Foreskin keratinocyte (primary cell): ENCODE measurements at places on chromosomes 3 and 15.
A peak's percentile ranks its signal among the peaks of the same experiment; 100 is the strongest.

DNA sequence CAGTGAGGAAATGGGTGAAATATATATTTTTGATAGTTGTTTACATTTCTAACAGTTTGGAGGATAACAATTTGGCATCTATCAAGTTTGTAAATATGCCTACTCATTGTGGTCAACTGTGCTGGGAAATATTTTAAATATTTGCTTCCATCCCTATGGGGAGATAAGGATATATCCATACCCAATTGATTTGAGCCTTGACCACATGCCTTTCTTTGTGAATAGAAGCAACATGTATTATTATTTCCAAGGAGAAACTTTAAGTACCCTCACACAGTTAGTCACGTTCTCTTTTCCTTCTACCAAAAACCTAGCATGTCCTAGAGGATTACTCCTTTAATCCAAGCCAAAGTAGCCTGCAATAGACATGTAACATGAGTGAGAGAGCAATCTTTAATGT, 245.4 kb upstream of the CBLB start:
- no peak for DNase-seq

- no peak for DNase-seq
Observed at GRCh38 chr15:90884719-90885431, 571 bp downstream of the FES start.

GRCh38 chr3:142601713-142602112, 5.5 kb downstream of the PLS1 start:
- DNase-seq, result no peak

DNA sequence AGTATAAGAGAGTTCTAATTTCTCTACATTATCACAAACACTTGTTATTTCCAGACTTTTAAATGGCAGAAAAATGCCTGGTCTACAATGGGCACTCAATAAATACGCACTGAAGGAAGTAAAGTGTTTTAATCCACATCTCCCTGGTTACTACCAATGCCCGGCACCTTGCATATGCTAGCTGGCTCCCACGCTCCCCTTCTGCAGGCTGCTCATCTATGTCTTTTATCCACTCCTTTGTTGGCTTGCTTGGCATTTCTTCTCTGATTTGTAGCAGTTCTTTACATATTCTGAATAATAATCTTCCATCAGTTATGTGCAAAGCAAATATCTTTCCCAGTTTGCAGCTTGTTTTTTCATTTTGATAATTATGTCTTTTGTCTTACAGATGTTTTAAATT, 74.6 kb upstream of the PRR23E start:
- DNase-seq, result no peak

- no peak for DNase-seq
Observed at GRCh38 chr3:8891303-8891702, 72.0 kb downstream of the RAD18 start.

DNA sequence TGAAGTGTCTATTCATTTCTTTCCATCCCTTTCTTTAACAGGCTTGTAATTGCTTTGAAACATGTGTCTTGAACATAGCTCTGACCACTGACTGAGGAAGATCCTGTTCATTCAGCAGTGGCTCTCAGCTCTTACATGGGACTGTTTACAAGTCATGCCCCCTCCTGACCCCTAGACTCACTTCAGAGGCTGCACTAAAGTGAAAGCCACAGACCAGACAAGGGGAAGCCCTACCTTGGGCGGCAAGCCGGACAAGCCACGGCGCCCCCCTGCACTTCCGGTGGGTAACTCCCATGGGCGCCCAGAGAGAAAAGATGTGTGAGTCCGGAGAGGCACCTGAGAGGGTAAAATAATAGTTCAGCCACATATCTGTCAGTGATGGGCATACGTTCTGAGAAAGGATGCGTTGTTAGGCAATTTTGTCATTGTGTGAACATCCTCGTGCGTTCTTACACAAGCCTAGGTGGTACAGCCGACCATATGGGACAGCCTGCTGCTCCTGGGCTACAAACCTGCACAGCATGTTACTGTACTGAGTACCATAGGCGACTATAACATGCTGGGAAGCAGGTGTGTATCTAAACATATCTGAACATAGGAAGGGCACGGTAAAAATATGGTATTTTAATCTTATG, 116.2 kb downstream of the CHSY1 start:
- no peak for DNase-seq

- no peak for DNase-seq
Observed at GRCh38 chr15:44147636-44148035, 47.4 kb downstream of the FRMD5 start.

GRCh38 chr3:171892457-171892856, 49.3 kb downstream of the TMEM212 start:
- no peak for DNase-seq

DNA sequence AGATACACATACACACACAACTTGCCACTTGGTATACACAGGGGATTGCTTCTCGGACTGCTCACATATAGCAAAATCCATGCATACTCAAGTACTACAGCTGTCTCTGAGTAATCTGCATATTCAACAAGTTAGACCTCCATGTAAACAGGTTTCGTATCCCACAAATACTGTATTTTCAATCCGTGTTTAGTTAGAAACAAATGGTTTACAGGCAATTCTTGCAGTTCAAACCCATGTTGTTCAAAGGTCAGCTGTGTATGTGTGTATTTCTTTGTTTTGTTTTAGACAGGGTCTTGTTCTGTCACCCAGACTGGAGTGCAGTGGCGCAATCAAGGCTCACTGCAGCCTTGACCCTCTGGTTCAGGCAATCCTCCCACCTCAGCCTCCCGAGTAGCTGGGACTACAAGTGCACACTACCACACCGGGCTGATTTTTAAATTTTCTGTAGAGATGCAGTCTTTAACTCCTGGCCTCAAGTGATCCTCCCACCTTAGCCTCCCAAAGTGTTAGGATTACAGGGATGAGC, 248.8 kb downstream of the PCCB start:
- DNase-seq, result no peak

GRCh38 chr3:48413086-48413485, 16.8 kb downstream of the PLXNB1 start:
- no peak for DNase-seq

DNA sequence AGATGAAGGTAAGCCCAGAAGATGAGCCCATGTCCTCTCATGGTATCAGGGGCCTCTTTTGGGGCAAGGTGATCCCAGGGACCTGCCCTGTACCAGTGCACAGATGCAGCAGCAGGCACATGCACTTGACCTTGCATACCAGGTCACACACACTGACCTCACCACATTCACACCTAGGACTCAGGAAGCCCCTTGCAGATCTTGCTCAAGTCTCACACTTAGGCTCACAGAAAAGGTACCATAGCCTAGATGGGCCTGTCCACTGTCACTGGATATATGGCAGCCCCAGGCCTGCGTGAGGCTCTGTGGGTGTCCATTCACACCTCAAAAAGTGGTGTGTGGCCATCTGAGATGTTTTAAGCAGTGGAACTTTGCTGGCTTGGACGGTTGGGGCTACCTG, 58.7 kb downstream of the CACNA2D2 start:
- DNase-seq, result no peak

- DNase-seq, result peak; percentile 89
Observed at GRCh38 chr3:106683953-106684620, 693.2 kb upstream of the CCDC54 start.

- DNase-seq, result no peak
Observed at GRCh38 chr3:140972833-140973232, 31.2 kb downstream of the SLC25A36 start.

DNA sequence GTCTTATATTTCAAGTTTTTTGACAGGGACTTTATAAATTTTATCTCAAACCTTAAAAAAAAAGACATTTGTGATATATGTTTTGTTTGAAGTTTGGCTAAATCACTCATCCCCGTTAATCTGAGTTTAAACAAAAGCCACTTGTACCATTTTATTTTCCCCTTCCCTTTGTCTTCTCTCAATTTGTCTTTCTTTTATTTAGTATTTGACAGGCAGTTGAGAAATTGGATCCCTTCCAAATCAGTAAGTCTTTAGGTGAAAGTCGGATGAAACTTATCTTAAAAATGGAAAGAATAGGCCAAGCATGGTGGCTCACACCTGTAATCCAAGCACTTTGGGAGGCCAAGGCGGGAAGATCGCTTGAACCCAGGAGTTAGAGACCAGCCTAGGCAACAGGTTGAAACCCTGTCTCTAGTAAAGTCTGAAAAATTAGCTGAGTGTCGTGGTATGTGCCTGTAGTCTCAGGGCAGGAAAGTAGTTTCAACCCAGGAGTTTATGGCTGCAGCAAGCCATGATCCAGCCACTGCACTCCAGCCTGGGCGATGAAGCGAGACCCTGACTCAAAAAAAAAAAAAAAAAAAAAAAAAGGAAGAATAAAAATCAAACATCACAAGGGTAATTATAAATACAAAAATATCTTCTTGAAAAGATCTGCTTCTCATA, 394.6 kb upstream of the TPM1 start:
- DNase-seq, result no peak

- DNase-seq, result no peak
Observed at GRCh38 chr3:188133219-188133618, 20.7 kb upstream of the LPP start.

DNA sequence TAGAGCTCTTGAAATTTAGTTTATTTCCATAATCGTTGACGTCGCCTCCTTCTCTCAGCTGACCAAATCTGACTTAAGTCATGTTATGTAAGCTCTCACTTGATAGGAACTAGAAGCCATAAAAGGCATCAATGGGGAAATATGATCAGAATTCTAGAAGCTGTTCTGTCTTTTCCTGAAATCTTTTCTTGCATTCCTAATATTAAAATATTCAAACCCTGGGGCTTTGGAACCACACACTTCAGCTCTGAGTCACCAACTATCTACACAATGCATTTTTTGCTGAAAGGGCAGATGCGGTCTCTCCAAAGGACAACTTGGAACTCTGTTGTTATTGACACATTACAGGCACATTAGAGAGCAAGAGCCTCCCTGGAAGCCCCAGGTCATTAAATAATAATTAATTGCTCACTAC, 91.3 kb downstream of the LARS2 start:
- DNase-seq, result peak; percentile 89

DNA sequence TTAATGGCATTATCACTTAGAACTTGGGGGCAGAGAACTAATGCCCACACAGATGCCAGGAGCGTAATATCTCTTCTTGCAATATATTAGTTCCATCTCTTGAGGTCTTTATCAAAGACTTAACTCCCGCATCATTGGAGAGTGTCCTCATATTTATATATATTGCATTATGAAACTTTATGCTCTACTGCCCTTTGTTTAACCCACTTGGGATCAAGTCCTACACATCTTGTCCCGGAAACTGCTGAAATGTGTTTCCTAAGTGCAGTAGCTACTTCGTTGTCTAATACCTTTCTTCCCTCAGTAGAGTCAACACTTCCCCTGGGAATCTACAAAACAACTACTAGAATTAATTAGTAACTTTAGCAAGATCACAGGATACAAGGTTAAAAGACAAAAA, 1029.2 kb downstream of the OTOL1 start:
- DNase-seq, result no peak

- peak; percentile 70 for DNase-seq
Observed at GRCh38 chr15:99708563-99708962, 24.7 kb downstream of the LYSMD4 start.

GRCh38 chr3:119468041-119468440, 722 bp upstream of the POGLUT1 start:
- DNase-seq, result no peak

GRCh38 chr15:77901921-77902750, 175.4 kb downstream of the TBC1D2B start:
- DNase-seq, result no peak

DNA sequence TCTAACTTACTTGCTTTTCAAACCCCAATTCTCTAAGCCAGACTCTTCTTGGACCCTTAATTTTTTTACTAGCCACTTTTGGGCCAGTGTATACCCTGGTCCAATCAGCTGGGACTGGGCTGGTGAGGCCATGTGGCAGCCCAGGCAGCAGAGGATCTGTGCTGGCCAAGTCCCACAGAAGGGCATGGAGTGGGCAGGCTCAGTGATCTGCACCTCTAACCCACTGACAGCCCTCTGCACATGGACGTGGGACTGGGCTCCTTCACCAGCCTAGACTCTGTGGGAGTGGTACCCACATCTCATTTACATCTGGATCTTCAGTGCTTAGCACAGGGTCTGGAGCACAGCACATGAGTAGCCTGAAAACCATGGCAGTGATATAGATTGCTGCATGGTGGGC, 56.1 kb upstream of the PRR23C start:
- no peak for DNase-seq

DNA sequence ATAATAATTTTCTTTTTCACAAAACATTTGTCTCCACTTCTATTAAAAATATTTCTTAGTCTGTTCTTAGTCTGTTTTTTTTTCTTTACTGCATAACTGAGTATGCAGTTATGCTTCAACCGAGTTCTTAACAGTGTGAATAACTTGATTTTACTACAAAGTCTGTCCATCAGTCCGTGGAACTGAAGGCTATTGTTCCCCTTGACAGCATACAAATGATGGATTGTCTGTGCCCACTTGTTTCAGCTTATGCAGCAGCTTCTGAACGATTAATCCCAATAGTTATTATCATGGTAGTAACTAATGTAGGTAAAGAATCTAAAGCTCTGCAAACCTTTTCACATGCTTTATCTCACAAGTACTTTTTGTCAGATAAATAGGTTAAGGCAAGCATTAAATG, 150.7 kb downstream of the SSR3 start:
- no peak for DNase-seq

DNA sequence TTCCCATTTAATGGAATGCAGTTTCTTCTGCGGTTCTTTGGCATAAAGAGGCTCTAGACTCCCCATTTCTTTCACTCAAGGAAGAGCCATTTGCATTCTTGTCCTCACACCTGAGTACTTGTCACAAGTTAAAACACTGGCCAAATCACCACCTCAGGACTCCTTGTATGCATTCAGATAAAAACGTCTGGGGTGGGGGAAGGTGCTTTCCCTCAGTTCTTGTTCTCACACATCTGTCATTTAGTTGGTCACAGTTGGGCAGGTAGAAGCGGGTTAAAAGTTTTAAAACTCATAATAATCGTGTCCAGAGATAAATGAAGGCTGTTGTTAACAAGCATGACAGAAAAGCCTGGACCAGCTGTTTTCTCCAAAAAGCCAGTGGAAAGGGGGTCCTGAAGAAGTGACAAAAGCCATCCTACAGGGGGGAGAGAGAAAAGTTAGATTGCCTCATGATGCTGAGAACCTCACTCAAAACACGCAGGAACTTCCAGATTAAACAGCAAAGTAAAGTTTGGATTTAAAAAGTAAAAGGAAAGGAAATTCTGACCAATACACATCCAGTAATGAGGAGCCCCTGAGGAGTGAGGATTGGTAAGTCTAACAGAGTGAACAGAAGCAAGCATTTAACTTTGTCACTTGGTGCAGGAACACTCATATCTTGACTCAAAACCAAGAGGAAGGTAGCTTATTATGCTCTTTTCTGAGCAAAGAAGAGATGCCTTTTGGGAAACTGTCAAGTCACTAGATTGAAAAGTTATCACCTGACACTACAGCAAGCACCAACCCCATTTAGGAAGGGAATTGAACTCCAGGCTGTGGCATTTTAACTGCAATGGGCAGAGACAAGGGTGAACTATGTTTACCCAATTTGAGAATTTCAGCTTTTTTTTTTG, 2.8 kb downstream of the BCL2L10 start:
- no peak for DNase-seq

- no peak for DNase-seq
Observed at GRCh38 chr15:36707884-36708435, 128.5 kb downstream of the CDIN1 start.

- no peak for DNase-seq
Observed at GRCh38 chr3:151276038-151276686, 2.2 kb downstream of the P2RY14 start.
